HFFc6 (cell line): ENCODE measurements at places on chromosomes 6 and 20.
A peak's percentile ranks its signal among the peaks of the same experiment; 100 is the strongest.

DNA sequence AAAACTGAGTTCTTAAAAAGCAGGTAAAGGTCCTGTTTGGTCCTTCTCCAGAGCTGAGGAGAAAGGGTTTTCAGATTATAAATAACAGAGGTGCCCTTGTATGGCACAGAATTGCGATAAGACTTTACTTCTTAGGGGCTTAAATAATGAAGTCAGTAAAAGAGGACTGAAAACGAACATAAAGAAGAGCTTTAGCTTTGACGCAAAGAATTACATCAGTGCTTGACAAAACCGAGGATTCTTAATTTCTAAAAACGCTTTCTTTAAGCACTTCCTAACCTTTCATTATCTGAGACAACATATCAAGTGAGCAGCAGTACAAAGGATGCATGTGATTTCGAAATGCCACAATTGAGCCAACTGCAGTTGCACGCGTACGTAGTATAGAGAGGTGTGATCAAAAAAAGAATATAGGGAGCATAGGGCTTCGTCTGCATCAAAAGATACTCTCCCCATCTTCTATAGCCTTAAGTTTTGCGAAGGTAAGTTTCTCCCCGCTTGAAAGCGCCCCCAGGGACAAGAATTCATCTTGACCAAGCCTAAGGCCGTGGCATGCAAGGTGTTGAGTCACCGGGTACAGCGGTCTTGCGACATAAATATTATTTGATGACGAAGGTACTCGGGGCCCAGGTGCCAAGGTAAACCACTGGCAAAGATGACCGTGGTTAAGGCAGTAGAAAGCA, 778 bp upstream of the LOC128125822 start:
- peak overlapping the region; percentile 92 for H3K27ac ChIP-seq
- H3K4me1 ChIP-seq = peaks cover 36% of the 10 kb centered on the region
- DNase-seq = peak; percentile 57
- peaks cover 7% of the 10 kb centered on the region; the same call in 1 of the 2 replicates for H3K27me3 ChIP-seq
- peaks cover 20% of the 10 kb centered on the region for H3K36me3 ChIP-seq

GRCh38 chr20:750801-751200, 17.5 kb downstream of the SLC52A3 start:
- H3K4me1 ChIP-seq = no peaks in the 10 kb centered on the region
- no peak overlapping the region for H3K4me3 ChIP-seq
- peaks cover 41% of the 10 kb centered on the region for H3K27me3 ChIP-seq
- no peak for DNase-seq
- peaks cover 3% of the 10 kb centered on the region for H3K36me3 ChIP-seq
- H3K27ac ChIP-seq = no peak overlapping the region

GRCh38 chr6:73652637-73653570, 888 bp downstream of the SLC17A5 start:
- peak overlapping the region; percentile 98 for H3K4me3 ChIP-seq
- peaks cover 3% of the 10 kb centered on the region; the same call in 1 of the 2 replicates for H3K27me3 ChIP-seq
- DNase-seq = peak; percentile 53
- H3K4me1 ChIP-seq = peaks cover 56% of the 10 kb centered on the region

GRCh38 chr6:139055709-139056108, 27.2 kb downstream of the ABRACL start:
- H3K36me3 ChIP-seq = no peaks in the 10 kb centered on the region
- H3K4me1 ChIP-seq = peaks cover 9% of the 10 kb centered on the region
- H3K27ac ChIP-seq = no peak overlapping the region
- peaks cover 7% of the 10 kb centered on the region for H3K27me3 ChIP-seq
- no peak for DNase-seq
- H3K4me3 ChIP-seq = no peak overlapping the region

DNA sequence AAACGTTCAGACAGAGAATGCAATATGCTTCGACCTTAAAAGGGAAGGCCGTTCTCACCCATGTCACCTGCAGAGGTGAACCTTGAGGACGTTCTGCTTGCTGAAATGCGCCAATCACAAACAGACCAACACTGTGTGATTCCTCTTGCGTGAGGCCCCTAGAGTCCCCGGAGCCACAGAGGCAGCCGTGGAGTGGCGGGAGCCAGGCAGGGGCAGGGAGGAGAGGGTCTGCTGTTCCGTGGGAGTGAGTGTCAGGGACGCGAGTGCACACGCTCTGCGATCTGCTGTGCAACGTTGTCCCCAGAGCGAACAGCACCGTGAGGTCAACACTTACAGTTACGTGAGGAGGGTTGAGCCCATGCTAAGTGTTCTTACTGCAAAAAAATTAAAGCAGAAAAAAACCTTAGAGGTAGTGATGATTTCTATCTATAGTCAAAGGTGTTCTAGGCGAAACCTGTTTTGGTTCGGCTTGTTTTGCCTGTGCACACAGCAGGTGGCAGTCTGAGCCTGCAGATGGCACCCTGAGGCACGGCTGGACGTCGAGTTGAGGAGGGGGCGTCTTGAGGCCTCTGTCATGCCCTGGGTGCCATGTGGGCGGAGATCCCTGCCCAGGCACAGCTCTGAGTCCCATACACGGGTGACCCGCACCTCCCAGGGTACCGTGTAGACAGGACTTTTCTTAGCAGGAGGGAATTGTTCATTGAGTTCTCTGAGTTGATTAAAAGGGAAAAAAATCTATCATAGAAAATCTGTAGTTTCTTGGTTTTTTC, 71.7 kb upstream of the FRMD1 start:
- peaks cover 6% of the 10 kb centered on the region for H3K27me3 ChIP-seq
- peaks cover 9% of the 10 kb centered on the region for H3K4me1 ChIP-seq
- H3K36me3 ChIP-seq = no peaks in the 10 kb centered on the region
- no peak for DNase-seq
- H3K27ac ChIP-seq = no peak overlapping the region

GRCh38 chr6:156564807-156565149, 212.4 kb upstream of the ARID1B start:
- peaks cover 13% of the 10 kb centered on the region for H3K4me1 ChIP-seq
- no peak overlapping the region for H3K4me3 ChIP-seq
- no peaks in the 10 kb centered on the region; the same call in 1 of the 2 replicates for H3K36me3 ChIP-seq
- no peak for DNase-seq

- H3K36me3 ChIP-seq = no peaks in the 10 kb centered on the region
- H3K4me1 ChIP-seq = no peaks in the 10 kb centered on the region
- DNase-seq = no peak
- no peak overlapping the region for H3K27ac ChIP-seq
- peaks cover 2% of the 10 kb centered on the region for H3K27me3 ChIP-seq
Observed at GRCh38 chr6:34536959-34537848, 18.9 kb downstream of the SPDEF start.

- H3K4me1 ChIP-seq = peaks cover 11% of the 10 kb centered on the region
- no peak overlapping the region for H3K4me3 ChIP-seq
- peaks cover 11% of the 10 kb centered on the region for H3K27me3 ChIP-seq
- H3K36me3 ChIP-seq = no peaks in the 10 kb centered on the region
Observed at GRCh38 chr6:87949194-87949593, 98.4 kb upstream of the SPACA1 start.
